Activated CD8-positive, alpha-beta memory T cell treated with anti-CD3 and anti-CD28 coated beads for 4 hours (primary cell): ENCODE measurements at places on chromosomes 16 and 17.
A peak's percentile ranks its signal among the peaks of the same experiment; 100 is the strongest.

GRCh38 chr17:50908860-50909764 is 43.0 kb upstream of the TOB1 start:
- DNase-seq: no peak

DNA sequence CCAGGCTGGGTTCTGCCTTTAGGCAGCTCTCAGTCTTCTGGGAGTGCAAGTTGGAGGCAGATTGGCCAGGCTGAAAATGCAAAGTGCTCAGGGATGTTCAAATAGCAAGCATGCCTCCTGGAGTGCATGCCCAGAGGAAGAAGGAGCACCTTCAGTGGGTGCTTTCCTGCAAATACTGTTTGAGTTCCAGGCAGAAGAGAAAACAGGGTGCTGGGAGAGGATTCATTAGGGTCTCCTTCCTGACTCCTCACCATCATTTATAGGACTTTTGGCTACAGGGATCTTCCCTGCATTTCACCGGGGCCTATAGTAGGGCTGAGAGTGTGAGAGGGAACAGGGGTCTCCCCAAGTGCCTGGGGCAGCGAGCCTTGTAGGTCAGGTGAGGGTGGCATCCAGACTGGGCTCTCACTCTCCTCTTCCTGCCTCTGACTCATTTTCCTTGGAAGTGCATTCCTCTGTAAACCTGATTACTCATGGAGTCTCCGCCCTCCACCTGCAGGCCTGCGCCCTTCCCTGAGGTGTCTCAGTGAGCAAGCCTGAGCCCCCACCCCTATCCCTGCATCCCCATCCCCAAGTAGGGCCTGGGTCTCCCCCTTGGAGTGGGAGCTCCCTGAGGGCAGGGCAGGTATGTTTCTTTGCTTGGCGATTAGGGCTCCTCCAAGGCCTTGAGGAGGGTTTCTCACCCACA is 17.1 kb upstream of the TNS4 start:
- no peak for DNase-seq

DNA sequence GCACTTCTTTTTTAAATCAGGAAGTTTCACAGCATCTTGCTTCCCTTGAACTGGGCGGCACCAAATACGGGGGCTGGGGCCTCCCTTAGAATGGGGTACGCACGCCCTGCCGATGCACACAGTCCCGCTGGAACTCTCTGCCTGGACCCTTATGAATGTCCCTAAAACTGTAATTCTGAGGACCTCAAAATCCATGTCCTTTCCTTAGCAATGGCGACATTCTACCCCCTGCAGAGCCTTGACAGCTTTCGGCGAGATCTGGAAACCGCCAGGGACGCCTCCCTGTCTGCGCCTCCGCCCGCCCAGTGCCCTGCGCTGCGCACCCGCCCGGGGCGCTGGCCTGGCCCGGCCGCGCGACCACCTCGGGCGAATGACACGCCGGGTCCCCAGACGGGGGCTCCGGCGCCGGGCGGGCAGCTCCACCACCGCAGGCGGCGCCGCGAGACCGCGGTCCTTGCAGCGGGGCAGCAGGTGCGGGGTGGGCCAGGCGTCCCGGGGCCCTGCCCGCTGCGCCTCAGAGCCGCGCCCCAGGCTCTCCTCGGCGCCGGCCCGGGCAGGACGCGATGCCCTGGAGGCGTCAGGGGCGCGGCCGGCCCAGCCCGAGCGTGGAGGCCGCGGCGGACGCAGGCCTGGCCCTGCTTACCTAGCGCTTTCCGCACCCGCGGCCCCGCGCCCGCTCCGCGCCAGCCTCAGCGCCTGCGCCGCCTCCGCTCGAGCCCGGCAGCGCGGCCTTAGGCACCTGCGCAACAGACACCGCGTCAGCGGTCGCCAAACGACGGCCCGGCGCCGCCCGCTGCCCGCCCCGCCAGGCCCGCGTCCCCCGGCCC is 548 bp downstream of the HAGH start:
- DNase-seq: peak; percentile 24

GRCh38 chr17:41415833-41416335 is 8.5 kb downstream of the KRT37 start:
- no peak for DNase-seq

DNA sequence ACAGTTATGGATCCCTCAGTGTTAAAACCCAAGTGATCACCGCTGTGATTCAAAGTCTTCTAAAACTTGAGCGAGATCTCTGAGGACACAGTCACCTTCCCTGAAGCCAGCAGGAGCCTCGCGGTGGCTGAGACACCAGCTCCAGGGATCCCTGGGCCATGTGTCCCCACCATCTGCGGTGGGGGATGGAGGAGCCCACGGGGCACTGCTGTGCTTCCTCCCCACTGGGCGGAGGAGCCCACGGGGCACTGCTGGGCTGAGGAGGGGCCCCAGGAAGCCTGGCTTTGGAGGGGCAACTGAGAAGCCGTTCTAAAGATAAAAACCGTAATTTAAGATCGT is 65.7 kb upstream of the METRNL start:
- DNase-seq: no peak

GRCh38 chr16:13029786-13030185 is 128.4 kb downstream of the SHISA9 start:
- no peak for DNase-seq

DNA sequence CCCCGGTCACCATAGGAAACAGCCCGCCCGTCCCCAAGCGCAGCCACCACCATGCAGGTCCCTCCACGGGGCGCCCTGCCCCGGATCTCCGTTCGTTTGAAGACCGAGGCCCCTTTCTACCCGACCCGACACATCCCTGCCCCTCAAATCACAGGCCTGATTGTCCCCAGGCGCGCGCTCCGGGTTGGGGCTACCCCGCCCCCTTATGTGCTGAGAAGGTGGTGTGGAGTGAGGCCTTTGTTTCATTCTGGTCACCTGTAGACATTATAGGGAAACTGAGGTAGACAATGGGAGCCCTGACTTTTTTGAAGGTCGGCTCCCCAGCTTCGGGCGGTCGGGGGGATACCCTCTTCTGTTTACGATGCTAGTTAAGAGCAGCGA is 763 bp upstream of the ACTG1 start:
- no peak for DNase-seq

GRCh38 chr17:9269350-9270035 is 248.2 kb downstream of the NTN1 start:
- DNase-seq: no peak

DNA sequence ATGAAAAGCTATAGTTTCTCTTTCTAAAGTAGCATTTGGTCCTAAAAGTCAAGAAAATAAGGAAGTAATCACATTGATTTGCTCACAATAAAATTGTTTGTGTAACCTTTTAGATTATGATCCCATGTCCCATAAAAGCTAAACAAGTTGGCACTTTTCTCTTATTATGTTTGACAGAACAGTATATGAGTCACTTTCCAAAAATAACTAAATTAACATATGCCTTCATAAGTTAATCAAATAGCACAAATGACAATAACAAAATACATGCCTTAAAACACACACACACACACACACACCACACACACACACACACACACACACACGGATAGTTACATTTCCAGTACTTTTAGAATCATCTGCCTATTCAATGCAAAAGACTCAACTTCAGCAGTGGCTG is 2.8 kb downstream of the MED13 start:
- no peak for DNase-seq

- DNase-seq: no peak
Measured at GRCh38 chr17:75094871-75095399, 7.2 kb downstream of the SLC16A5 start.

- no peak for DNase-seq
Measured at GRCh38 chr16:48680881-48681280, 70.9 kb upstream of the N4BP1 start.

DNA sequence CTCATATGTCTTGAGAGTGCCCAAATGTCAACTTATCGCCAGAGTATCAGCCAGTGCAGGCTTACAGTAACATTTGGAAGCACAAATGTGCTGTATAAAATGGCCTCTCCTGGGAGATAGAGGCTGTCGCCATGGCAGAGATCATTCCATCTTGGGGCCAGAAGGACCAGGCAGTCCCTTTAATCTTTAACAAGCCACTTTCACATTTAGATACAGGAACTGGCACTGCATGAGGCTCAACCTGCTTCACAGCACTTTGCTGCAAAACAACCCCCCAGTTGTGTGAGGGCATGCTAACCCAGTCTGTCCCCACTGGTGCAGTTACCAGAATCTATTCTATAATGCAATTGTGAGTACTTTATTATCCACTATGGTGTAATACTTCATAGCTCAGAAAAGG is 4.7 kb upstream of the RFFL start:
- DNase-seq: no peak

DNA sequence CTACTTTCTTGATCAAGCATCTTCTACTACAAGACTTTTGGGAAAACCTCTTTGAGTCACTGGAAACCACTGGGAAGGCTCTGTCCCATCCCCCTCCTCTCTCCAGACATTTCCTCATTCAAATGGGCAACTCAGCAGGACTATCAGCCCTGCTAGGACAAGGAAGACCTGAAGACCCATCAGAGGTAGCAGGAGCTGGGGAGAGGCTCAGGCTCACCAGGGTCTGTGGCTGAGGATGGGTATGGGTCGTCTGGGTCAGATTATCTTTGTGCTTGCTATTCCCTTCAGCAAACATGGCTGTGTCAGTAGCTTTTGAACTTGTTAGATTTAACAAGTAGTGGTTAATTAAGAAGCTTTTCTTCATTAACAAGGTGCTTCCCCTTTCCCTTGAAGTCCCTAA is 15.0 kb upstream of the NF1 start:
- DNase-seq: no peak

GRCh38 chr16:27639561-27640276 is 89.8 kb downstream of the KATNIP start:
- no peak for DNase-seq

DNA sequence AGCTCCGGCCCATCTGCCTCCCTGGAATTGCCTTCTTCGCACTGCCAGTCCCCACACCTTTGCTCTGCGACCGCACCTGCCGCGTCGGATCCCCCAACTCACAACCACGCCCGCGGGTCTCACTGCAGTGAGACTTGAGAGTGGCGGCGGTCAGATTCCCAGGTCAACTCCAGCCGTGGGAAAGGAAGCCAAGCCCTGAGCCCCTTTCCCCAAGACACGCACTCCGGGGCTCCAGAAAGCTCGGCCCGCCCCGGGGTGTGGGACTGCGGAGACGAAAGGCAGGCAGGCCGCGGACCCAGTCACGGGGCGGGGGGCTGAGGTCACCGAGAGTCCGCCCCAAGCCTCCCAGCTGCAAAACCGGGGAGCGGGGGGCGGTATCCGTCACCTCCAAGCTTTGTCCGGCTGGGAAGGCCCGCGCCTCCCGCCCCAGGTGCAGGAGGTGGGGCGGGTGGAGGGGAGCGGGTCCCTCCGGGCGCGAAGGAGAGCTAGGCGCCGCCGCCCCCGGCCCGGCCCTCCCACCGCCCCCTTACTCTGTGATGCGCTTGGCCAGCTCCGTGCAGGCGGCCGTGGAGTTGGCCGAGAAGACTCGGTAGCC is 615 bp downstream of the PRPSAP1 start:
- no peak for DNase-seq

DNA sequence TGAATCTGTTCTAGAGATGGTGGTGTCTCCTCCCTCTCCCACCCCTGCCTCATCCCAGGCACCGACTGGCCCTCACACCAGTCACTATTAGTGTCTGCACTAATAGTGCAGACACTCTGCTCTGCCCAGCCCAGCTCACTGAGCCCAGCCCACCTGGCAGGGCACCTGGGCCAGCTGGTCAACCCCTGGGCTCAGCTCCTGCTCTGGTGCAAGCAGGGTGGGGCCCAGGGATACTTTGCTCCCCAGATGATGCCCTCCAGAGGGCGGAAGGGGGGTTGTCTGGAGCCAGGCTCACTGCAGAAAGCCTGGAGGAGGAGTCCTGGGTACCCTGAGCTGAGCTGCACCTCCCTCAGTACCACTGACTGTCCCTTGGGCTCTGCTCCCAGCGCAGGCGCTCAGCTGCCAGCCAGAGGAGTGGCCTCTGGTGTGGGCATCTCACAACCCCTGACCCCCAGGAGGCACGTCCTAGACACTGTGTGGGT is 14.5 kb downstream of the RAB11FIP4 start:
- DNase-seq: no peak

DNA sequence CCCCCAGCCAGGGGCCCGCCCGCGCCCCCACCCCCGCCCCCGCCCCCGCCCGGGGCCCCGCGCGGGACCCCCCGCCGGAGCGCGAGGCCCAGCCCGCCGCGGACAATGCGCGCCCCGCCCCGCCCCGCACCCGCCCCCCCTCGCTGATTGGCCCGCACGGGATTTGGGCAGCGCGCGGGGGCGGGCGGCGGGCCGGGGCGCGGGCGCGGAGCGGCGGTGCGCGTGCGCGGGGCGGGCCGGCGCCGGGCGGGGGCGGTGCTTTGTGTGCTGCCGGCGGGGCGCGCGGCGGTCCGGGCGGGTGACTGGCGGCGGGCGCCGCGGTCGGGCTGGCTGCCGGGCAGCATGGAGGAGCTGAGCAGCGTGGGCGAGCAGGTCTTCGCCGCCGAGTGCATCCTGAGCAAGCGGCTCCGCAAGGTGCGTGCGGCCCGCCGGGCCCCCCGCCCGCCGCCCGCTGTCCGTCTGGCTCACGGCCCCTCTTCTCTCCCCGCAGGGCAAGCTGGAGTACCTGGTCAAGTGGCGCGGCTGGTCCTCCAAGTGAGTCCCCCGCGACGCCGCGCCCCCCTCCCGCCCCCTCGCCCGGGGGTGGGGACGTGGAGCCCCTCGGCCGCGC is at the start of gene CBX2:
Gene CBX2, plus strand, starts transcription at position 255 of the 610 bp plus-strand sequence. Its CDS starts 88 bp downstream, at position 343.
- peak; percentile 52 for DNase-seq

GRCh38 chr17:39244600-39245570 is 19.1 kb upstream of the STAC2 start:
- DNase-seq: peak; percentile 76

DNA sequence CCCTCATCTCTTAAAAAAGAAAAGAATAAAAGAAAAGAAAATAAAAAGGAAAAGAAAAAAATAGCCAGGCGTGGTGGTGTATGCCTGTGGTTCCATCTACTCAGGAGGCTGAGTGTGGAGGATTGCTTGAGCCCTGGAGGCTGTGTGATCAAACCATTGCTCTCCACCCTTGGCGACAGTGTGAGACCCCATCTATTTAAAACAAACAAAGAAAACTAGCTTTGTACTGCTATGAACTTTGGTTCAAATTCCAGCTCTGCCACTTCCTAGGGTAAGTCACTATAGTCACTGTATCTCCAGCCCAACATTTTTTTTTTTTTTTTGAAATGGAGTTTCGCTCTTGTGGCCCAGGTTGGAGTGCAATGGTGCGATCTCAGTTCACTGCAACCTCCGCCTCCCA is 4.2 kb downstream of the CTF1 start:
- no peak for DNase-seq
